EL (cell line): ENCODE measurements at places on chromosomes 5 and 9.
A peak's percentile ranks its signal among the peaks of the same experiment; 100 is the strongest.

DNA sequence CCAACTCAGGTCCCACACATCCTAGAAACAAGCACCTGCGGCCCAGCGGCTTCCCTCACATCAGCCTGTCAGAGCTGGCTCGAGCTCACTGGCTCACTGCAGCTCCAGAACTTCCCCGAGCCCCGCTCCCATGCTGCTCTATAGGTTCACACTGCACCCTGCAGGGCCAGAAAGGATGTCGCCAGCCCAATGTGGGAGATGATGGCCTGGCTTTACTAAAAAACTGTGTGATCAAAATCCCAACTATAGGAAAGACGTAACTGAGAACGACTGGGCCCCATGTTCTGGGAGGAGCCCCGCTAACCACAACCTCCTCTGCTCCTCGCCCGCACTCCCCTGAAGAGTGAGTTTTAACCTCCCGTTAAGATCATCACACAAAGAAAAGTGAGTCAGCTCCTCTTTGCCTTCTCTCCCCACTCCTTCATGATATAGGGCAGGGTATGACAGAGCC is 4.6 kb downstream of the SURF4 start:
- no peak for DNase-seq

DNA sequence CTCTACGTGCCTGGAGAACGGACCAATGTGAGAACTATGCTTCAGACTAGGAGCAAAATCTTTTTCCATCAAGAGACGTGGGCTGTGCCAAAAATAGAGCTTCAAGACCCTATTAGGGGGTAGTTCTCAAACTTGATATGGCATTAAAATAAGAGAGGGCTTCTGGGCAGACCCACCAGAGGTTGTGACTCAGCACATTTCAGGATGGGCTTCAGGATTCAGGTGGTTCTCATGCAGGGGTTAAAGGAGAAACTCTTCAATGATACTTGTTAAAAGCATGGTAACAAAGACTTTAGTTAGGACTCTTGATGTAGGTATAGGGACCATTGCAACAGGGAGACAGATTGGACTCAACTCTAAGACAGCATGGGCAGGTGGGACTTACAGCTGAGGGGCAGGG is 195.5 kb downstream of the RGS3 start:
- no peak for DNase-seq

GRCh38 chr5:41893074-41893851 is 10.9 kb upstream of the RIMOC1 start:
- no peak for DNase-seq

GRCh38 chr5:181171782-181172181 is 24.4 kb downstream of the OR2V2 start:
- DNase-seq: no peak

- no peak for DNase-seq
These were observed 224.6 kb downstream of the AGTPBP1 start for GRCh38 chr9:85516976-85517637.

DNA sequence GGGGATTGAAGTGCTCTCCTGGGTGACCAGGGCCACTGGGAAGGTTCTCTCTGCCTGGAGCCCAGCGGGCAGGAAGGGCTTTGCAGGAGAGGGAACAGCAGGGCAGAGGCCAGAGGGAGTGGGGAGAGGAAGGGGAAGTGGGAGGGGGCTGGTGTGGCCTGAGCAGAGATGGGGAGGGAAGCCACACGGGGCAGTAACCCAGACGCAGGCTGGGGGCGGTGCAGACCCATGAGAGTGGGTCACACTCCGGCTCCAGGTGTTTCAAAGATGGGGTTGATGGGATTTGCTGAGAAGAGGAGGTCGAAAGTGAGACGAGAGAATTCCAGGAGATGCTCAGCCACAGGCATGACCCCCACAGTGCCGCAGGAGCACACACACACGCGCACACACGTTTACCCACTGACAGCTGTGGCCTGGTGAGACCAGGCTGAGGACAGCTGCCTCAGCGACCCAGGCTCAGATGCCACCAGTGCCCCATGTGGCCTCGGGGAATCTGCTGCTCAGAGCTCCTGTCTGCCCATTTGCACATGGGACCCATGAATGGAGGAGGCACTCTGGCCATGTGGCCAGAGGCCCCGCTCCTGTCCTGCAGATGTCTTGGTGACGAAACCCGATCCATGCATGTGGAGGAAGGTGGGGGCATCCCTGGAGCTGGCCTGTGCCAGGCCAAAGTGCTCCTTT is 32.7 kb upstream of the FCN2 start:
- no peak for DNase-seq

DNA sequence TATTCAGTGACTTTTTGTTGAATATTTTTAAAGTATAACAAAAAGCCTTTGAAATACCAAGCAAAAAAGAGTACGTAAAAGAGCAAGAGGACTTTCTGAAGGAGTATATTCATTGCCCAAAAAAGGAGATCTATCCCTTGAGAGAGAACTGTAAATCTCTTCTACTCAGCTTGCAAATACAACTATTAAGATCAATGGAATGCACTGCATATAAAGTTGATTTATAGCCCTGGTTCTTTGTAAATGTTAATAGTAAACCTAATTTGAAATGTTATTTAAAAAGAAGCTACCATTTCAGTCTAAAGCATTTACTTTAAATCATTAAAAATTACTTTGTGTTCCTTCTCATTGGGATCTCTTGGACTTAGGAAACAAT is 168.1 kb downstream of the PDE4D start:
- DNase-seq: peak; percentile 38

- DNase-seq: peak; percentile 58
These were observed 16.7 kb upstream of the COMMD10 start for GRCh38 chr5:116068028-116068632.

DNA sequence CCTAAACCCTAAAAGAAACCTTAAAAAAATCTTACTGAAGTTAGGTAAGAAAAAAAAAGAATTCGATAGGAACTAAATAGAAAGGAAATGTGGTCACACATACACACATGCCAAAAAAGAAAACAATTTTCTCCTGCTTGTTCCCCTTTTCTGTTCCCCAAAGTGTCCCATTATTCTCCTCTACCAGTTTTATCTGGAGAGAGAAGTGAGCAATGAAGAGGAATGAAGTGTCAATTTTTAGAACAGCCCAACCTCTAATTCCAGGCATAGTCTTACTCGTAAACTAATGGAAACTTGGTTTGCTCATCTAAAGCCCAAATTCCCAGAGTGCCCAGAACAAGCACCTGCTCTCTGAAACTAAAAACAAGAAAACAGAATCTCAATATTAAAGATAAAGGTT is 26.1 kb downstream of the AP3B1 start:
- no peak for DNase-seq

DNA sequence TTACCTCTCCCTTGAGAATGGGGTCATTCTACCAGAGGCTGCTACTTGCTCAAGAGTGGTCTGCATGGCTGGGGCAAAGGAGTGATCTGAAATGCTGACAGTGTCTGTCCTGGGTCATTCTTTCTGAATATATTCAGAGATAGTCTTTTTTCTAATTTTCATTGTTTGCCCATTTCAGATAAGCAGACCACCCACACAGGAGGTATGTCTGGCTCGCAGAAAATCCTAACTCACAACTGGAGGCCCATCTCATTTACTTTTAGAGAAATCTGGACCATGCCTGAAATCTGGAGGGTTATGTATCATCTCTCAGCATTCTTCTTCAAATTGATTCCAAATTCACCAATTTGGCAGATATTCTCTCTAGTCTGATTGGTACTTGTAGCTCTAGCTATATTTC is 227.6 kb downstream of the SEC61B start:
- DNase-seq: no peak
